Stimulated activated CD8-positive, alpha-beta memory T cell treated with anti-CD3 and anti-CD28 coated beads, Interleukin-4, amount 100 ng/mL, for 24 hours (primary cell): ENCODE measurements at places on chromosomes 6 and 20.

- DNase-seq, result no peak
Measured at GRCh38 chr20:20303742-20304141, 64.2 kb upstream of the INSM1 start.

GRCh38 chr20:33391722-33392415 is 9.4 kb downstream of the CDK5RAP1 start:
- no peak for DNase-seq

DNA sequence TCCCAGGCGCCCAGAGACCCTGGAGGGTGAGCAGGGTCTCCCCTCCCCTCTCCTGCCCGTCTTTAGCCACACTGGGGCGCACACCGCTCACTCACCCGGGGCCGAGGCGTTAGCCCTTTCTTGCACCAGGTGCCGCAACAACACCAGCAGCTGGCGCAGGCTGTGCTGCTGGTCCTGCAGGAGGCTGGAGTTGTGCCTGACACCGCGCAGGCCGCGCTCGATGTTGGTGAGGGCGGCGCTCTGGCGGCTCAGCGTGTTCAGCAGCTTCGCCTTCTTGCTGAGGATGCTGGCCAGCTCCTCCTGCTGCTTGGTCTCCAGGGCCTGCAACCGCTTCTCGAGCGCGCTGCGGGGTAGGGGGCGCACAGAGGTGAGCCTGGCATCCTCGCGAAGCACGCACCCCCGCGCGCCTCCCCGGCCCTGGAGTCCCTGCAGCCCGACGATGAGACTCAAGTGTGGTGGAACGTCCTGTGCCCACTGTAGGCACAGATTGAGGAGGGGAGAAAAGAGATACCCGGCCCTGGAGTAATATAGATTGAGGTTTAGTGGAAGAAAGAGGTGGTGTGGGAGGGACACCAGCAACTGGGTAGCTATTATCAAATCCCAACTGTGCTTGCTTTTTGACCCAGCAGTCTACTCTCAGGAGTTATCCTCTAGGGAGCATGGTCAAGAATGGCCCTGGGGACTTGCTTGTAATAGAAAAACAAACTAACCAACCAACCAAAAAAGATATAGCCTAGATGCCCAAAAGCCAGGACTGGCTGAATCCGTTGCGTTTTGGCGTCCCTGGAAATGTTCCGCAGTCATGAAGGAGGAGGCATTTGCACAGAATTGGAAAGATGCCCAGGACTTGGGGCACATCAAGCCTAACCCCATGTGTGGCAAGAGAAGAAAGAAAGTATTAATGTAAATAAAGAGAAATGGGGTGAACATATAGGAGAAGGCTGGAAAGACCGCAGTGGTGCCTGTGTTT is 30.9 kb downstream of the ANGPT4 start:
- DNase-seq, result no peak

DNA sequence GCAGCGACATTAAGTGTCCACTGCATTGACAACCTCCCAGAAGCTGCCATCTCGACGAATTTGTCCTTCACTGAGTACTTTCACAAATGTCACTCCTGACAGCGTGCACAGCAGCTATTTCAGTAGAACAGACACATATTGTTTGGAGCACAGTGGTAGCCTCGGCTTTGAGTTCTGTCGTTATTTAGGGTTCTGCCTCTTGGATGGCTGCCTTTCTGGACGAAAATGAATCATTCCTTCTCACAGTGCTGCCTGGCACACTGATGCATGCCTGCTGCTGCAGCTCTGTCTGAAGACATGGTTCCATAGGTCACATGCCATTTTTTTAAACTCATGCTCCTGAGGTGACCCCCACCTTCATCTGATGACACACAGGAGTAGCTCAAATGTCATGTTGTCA is 477.0 kb downstream of the C6orf118 start:
- DNase-seq, result no peak

GRCh38 chr6:161138543-161139303 is 135.1 kb downstream of the AGPAT4 start:
- no peak for DNase-seq

DNA sequence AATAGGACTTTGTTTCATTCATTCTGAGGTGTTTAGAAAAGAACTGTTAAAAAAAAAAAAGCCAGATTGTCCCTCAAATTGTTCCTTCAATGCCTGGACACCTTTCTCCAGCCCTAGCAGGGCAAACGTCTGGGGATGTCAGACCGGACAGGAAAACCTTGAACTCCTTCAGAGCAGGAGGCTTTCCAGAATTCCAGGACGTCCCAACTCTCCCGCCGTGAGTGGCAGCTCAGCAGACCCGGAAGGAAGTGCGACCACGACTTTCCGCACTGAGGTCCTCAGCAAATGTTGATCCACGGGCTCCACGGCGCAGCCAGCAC is 139.1 kb downstream of the DLL1 start:
- no peak for DNase-seq

- DNase-seq, result no peak
Measured at GRCh38 chr6:137332637-137333280, 113.6 kb upstream of the IFNGR1 start.

GRCh38 chr6:1313384-1313766 is 1.5 kb downstream of the FOXQ1 start:
- DNase-seq, result no peak

GRCh38 chr6:56393615-56394612 is 146.5 kb upstream of the COL21A1 start:
- DNase-seq, result no peak

- DNase-seq, result no peak
Measured at GRCh38 chr6:11309947-11310665, 77.6 kb upstream of the NEDD9 start.

DNA sequence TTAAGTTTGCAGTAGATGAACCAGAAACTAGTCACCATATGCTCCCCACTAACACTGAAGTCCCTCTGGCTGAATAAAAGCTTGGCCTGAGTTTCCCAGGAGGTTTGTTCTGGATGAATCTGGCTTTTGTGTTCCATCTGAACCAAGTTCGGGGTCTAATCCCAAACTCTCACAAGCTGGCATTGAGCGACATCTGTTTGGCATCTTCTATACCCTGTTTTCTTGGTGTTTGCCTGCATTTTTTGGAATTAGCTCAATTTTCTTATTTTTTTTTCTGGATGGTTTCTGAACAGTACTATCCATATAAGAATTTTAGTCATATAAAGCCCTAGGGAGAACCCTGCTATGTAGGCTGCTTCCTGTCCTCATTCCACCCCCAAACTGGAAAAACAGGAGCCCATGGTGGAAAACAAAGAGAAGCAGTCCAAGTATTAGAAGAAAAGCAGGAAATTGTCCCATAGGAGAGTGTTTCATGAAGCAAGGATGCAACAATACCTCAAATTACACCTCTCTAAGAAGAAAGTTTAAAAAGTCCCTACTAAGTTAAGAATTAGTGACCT is 737.1 kb downstream of the DHX35 start:
- DNase-seq, result no peak

DNA sequence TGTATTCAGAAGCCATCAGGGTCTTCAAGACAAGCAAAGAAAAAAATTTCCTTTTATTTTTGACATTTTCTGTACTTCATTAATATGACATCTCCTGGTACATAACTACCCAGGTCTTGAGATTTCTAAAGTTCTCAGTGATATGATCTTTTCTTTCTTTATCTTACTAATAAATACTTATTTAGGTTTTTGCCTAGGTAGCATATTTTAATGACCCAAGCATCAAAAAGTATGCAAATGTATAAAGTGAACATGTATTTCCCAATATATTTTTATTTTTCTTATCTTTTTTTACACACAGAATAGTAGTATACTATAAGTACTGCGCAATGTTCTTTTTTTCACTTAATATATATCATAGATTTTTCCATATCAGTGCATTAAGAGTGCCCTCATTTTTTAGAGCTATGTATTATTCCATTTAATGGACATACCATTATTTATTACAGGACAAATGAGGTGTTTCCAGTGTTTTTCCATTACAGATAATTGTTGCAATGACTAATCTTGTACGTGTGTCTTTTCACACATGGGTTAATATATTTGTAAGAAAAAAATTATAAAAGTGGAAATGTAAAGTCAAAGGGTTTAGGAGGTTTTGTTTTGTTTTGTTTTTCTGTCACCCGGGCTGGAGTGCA is 107.0 kb downstream of the KCNQ5 start:
- DNase-seq, result no peak

GRCh38 chr6:165013701-165014100 is 295.7 kb downstream of the C6orf118 start:
- DNase-seq, result no peak

DNA sequence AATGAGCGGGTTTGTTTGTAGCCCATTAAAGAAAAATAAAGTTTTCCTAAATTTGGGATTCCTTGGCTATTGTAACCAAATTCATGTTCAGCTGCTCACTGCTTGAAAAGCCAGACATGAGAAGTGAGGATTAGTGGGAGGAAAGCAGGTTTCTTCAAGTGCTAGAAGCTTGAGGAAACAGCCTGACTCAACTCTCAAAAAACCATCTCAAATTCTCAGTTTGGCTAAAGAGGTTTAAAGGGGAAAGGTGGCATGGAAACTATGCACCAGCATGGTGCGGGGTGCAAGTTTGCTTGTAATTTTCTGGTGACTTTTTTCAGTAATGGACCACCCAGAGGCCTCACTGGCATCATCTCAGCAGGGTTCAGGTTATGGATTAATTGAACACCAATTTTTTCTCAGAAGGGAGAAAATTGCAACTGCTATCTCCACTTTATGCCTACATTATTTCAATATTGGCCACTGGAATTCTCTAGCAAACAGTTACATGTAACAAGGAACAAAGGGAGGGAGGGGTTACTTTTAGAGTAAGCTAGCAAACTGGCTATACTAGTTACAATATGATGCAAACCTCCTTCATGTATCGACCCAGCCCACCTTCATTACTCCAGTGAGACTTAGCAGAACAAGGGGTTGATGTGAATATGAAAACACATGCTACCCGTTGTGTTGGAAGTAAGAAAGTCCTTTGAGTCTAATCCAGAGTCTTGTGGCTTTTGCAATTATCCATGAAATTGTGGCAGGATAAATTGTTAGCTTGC is 85.0 kb upstream of the IFNGR1 start:
- DNase-seq, result no peak

DNA sequence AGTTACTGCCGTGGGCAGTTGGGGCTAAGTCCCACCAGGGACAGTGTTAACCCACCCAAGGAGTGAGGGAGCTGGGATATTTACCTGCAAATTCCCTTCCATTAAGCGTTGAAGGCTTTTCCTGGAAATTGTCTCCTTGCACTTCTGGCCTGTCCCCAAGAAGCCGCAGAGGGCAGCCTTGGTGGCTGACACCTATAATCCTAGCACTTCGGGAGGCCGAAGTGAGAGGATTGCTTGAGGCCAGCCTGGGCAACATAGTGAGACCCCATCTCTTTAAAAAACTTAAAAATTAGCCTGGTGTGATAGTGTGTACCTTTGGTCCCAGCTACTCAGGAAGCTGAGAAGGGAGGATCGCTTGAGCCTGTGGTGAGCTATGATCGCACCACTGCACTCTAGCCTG is 204.4 kb downstream of the EYA2 start:
- no peak for DNase-seq

DNA sequence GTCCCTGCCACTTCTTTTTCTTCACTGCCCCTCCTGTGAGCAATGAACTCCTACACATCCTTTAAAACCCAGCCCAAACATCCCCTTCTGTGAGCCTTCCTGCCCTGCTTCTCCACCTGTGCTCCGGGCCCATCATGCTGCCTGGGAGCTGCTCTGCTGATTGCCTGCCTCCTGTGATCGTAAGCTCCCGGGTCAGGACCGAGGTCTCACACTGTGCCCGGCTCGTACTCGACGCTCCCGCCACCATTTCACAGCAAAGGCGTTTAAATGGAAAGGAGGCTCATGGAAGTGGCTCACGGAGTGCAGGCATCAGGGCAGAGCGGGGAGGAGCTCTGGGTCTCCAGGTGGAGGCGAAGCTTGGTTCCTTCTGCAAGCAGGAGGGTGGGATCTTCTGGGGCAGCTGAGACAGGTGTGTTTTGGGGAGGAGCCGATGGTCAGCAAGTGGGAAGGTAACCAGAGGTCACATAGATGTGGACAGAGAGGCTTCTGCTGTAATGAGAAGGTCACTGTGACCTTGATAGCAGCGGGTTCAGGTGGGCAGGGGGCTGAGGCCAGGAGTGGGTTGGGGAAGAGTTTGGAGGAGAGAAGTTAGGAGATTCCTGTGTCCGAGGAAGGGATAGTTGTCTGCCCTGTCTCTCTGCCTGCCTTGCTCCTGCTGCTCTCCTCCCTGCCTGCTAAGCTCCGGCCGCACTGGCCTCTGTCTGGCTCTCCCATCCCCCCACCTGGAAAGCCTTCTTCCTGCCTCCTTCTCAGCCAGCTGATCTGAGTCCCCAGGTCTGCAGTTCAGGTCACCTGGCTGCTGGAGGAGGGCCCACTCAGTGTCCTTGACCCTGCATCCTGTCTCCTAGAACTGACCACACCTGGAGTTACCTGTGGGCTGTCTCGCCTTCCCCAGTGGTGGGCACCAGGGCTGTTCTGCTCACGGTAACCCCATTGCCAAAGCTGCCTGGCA is 52.7 kb upstream of the FRMD1 start:
- DNase-seq, result no peak

GRCh38 chr6:39932386-39932910 is 1.8 kb downstream of the MOCS1 start:
- DNase-seq, result no peak

- no peak for DNase-seq
Measured at GRCh38 chr6:79570129-79571029, 33.1 kb upstream of the LCA5 start.

DNA sequence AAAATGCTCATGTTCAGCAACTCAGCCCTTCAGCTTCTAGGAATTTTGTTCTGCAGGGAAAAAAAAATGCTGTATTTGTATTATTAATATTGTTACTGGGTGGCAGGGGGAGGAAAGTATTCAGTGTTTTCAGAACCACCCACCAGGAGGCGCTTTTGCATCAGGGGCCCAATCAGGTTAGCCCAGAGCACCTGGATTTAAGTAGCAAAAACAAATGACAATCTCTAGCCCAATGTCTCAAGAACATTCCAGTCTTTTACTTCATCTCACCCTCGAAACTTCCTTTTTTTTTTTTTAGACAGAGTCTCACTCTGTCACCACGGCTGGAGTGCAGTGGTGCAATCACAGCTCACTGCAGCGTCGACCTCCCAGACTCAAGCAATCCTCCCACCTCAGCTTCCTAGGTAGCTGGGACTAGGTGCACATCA is 635 bp upstream of the C20orf203 start:
- peak; percentile 54 for DNase-seq

GRCh38 chr6:160979061-160979708 is 12.4 kb upstream of the MAP3K4 start:
- no peak for DNase-seq

DNA sequence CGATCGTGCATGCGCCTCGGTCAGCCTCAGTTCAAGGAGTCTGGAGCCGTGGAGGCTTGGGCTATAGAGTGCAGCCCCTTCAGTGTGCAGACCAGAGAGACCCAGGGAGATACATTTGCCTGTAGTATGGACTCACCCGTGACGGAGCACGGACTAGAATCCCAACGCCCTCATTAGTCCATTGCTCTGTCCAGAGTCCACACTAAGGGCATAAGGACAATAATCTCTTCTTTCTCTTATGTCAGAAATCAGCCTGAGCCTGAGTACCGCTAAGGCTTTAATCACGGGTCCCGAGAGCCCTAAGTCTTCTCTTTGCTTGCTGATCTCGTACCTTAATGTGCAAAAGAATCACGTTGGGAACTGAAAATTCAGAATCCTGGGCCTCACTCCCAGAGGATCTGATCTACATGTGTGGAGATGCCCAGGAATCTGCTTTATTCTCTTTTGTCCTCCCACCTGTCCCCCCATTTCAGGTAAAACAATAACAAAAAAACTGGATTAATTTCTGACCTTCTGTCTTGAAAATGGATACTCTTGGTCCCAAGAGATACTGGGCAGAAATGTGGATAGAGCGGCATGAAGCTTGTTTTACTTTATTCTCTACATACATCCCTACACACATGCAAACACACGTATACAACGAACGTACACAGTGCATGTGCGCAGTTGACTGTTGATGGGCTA is 671 bp downstream of the BPHL start:
- DNase-seq, result no peak

GRCh38 chr6:35400901-35401311 is 51.2 kb upstream of the FANCE start:
- DNase-seq, result no peak
